NCI-H1105 (cell line): ENCODE measurements at places on chromosomes 3 and 15.
A peak's percentile ranks its signal among the peaks of the same experiment; 100 is the strongest.

GRCh38 chr15:65845826-65846519, 23.3 kb upstream of the RAB11A start:
- DNase-seq = no peak

DNA sequence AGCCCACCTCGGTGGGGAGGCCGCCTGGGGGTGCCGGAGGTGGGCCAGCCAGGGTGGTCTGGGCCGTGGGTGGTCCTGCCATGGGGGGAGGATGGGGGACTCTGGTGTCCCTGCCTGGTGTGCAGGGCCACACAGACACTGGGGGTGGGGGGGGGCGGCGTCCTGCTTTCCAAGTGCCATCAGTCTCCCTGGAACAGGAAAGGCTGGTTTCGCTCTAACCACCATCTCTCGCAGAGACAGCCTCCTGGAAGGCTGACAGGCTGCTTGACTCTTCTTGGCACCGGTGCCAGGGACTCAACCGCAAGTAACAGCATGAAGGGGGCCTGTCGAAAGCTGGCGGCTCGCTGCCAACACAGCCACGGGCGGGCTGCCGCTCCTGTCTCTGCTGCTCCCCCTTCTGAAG, 40.3 kb downstream of the RGMA start:
- DNase-seq = peak; percentile 23

- DNase-seq = no peak
Measured at GRCh38 chr3:45986303-45986982, 9.2 kb downstream of the FYCO1 start.

GRCh38 chr3:129936757-129937156, 37.8 kb upstream of the TRH start:
- no peak for DNase-seq

GRCh38 chr3:102979682-102980354, 545.0 kb downstream of the ZPLD1 start:
- DNase-seq = no peak

GRCh38 chr3:99837715-99838114, 20.1 kb downstream of the CMSS1 start:
- DNase-seq = no peak

DNA sequence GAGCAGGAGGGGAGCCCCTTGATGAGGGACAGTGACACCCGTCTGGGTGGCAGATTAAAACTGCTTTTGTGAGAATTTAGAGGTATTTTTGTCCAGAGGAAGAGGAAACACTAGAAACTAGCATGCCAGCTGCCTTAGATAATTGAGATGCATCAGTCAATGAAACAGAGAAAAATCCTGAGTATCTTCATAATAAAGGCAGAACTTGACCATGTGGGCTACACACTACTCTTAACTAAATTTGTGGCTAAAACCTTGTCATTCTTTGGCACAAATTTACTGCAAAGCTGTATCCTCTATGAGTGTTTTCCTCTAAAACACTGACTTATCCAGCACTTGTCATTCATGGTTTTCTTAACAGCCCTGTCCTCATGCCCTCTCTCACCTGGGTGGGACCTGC, 259.7 kb upstream of the TPM1 start:
- DNase-seq = no peak
